Left lung (tissue), 14 donors: ENCODE measurements at places on chromosomes 4 and X.

DNA sequence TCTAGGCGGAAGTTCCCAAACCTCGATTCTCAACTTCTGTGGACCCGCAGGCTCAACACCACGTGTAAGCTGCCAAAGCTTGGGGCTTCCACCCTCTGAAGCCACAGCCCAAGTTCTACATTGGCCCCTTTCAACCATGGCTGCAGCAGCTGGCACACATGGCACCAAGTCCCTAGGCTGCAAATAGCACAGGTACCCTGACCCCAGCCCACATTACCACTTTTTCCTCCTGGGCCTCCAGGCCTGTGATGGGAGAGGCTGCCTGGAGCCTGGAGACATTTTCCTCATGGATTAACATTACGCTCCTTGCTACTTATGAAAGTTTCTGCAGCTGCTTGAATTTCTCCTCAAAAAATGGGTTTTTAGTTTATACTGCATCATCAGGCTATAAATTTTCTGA lies 479.5 kb downstream of the PCDH7 start:
- no peak for DNase-seq

DNA sequence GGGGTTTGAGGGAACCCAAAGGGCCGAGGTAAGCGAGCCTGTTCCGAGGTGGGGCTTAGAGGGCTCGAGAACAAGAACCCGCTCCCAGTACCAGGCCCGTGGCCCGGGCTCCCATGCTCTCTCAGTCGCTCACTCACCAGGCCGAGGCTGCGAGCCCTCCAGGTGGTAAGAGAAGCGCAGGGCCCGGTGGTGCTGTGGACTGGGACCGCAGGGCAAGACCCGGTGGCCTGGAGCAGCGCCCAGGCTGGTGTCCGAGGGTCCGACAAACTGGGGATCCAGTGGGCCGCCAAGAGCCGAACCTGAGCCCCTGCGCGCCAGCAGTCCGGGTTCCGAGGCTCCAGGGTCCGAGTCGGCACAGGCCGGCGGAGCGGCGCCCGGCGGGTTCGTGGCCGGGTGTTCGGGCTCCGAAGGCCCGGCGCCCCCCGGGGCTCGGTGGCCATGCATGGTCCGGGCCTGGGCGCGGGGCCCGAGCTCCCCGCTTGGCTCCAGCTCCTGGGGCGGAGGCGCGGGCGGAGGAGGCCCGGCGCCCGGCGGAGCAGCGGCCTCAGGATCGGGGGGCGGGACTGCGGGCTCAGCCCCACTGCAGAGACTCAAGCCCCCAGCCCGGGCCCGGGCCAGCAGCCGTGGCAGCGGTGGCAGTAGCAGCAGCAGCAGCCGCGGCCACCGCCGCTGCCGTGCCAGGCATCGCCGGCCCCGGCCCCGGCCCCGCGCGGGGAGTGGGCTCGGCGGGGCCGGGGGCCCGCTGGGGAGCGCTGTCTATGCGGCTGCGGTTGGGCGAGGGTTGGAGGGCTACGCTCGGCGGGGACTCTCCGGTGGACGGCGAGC lies 833 bp downstream of the FGD1 start:
- no peak for DNase-seq

GRCh38 chrX:20140420-20140819 lies 1.2 kb downstream of the EIF1AX start:
- DNase-seq = no peak

DNA sequence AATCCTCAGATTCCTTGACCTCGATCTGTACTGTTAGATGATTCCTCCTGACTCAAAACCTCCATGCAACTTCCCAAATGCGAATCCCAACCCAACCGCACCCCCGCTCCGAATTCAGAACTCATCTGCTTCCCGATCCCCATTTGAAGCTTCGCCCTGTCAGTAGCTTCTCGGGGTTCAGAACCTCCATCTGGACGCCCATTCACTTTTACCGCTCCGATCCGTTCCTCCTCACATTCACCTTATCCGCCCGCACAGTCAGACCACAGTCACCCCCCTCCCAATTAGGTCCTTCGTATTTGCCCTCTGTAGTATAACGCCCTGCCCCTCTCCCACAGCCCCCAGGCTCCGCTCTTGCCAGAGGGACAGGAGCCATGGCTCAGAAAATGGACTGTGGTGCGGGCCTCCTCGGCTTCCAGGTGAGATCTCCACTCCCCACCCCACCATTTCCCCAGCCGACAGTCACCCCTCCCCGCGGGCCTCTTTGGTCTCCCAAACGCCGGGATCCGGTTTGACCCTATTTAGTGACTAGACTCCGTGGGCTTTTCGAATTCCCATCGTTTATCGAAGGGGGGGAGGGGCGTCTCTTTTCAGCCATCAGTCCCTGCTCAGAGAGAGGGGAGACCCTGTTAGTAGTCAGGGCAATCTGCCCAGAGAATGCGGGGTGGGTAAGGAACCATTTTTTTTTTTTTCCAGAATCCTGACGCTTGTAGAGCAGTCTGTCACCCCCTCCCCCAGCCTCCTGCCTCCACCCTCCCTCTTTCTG lies 691 bp downstream of the MAGED1 start:
- DNase-seq = peak; percentile 75

DNA sequence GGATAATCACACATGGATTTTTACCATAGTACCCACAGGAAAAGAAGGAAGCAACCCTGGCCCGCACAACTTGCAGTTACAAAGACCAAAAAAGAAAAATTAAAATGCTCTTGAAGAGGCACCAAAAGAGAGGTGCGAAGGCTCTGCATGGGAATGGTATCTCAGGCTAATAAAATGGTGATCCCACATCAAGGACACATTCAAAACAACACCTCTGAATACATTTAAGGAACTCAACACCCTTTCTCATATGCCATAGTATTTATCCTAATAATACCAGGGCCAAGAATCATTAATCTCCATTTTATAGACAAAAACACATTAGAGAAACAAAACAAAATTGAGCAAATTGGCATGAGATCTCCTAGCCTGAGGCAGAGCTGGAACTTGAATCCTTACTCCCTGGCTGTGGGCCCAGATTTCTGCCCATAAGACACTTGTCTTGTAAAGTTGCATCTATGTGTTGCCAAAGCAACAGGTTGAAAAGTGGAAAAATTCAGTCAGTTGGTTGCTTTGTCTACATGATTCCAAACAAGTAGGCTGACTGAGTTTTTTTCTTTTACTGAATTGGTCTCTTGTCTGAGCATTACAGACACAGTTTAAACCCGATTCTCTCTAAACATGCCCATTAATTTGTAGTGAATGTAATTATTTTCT lies 33.5 kb downstream of the GUCY2F start:
- peak; percentile 1 for DNase-seq

DNA sequence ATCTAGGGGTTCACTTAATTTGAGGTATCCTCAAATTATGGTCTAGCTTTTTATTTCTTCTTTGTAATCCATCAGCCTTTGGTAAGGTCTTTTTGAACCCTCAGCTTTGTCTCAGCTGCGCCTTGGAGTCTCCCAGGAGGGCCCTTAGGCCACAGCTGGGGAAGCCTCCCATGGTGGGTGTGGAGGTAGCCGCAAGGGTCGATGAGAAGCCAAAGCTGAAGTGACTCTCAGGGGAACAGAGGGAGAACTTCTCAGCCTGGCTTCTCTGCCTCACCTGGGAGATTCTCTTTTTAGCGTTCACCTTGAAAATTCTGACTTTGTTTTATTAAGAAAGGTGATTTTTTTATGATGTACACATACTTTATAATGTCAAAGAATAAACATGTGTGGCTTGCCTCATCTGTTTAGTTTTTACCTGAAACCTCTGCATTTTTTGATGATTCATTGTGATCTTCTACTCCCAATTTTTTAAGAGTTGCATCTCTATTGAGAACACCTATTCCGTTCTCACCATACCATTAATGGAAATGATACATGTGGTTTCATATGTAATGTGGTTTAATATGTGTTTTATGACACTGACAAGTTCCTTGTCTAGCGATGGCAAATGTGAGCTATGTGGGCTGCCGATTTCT lies 25.6 kb upstream of the SLC25A4 start:
- no peak for DNase-seq

DNA sequence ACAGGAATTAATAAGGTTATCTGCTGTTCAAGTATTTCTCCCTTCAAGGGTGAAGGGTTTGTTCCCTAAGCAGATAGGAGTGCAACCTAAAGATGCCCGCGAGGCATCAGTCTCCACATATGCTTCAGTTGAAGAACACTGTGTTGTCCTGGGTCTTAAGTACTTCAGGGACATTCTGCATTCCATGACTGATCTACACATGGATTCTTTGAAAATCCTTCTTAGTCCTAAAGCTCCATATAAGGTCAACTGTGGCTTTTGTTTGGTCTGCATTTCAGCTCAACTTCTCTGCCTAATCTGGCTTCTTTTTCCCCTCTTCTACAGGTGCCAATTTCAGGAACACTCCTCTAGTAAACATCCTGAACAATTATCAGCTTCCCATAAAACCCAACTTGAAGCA lies 21.8 kb upstream of the CTSO start:
- no peak for DNase-seq

DNA sequence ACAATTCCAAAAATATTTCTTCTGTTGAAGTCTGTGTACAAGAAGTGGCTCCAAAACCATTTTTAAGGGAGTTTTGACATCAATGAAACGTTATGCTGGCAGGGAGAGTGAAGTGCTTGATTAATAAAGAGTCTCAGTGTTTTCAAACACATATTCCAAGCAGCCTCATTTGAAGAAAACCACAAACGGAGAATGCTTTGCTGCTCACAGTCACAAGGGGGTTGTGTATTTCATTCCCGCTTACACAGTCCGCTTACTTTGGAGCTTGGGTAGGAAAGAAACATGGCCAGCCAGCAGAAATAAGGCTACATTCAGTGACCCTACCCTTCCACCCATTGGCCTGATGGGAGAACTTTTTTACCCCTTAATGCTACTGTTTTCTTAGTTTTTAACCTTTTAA lies 586.2 kb downstream of the RAB28 start:
- no peak for DNase-seq

DNA sequence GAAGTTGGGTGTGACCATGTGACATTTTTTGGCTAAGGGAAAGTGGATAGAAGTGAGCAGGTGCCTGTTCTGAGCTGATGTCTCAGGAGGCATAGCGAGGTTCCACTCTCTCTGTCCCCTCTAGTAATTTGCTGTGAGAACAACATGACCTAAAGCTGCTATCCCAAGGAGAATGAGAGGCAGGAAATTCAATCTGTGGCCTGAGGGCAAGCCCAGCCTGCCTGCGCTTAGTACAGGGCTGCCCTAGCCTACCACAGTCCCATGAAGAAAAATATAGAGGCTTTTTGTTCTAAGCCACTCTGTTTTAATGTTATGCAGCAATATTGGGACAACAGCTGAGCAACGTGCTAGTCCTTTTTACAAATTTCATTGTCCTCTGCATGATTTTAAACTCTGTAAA lies 193.1 kb downstream of the LDB2 start:
- DNase-seq = no peak

DNA sequence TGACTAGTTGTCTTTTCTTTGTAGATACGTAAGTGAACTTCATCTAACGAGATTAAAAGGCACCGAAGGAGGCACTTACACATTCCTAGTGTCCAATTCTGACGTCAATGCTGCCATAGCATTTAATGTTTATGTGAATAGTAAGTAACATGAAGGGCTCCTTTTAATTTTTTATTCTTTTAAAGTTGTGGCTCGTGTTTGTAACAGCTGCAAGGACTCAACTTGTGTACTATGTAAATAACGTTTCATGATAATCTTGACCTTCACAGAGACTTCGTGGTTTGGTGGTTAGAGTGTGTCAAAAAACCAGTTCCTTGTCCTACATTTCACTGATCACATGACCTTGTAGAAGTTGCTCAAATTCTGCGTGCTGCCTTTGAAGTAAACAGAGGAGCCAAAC lies 51.6 kb downstream of the KIT start:
- DNase-seq = peak; percentile 51

- DNase-seq = no peak
These were observed 95.2 kb downstream of the ATG4A start for GRCh38 chrX:108186811-108187210.

- DNase-seq = no peak
These were observed 256.2 kb downstream of the FSTL5 start for GRCh38 chr4:161907590-161907955.

- DNase-seq = peak; percentile 83
These were observed at the start of gene PLS3 for GRCh38 chrX:115560978-115561604. Gene PLS3, plus strand, starts transcription at chrX:115561174. Its CDS starts 49,077 bp downstream, at chrX:115610251.

GRCh38 chr4:134636338-134637051 lies 434.9 kb upstream of the PABPC4L start:
- no peak for DNase-seq

DNA sequence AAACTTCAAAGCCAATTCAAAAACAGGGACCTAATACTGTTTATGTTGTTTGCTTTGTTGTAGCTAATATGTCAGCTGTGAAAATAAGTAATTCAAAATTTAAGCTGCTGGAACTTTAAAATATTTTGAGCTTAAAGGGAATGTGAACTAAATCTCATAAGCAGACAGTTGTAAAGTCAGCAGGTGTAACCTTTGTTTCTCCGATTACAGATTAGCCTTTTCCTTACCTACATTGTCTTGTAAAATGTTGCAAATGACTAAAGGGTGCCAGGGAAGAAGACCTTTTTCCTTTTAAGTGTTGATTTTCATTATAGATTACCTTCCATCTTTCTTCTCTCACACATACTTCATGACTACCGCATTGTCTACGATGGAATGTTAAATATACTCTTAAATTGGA lies 405.1 kb downstream of the KCNIP4 start:
- DNase-seq = no peak

DNA sequence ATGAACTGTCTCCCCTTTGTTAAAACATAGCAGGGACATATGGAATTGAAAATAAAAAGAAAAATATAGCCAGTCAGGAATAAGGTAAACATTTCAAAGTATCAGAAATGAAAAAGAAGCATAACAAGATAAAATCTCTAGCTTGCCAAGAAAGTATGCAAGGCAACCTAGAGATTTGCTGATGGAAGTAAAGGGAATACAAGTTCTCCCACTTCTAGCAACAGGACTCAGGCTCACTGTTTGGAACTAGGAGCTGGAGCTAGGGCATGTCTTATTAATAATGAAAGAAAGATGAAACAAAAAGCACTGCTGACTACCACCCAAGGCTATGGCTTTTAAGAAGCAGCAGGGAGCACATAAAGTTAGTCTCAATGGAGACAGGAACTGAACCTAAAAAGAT lies 18.2 kb downstream of the ANKRD50 start:
- DNase-seq = no peak

DNA sequence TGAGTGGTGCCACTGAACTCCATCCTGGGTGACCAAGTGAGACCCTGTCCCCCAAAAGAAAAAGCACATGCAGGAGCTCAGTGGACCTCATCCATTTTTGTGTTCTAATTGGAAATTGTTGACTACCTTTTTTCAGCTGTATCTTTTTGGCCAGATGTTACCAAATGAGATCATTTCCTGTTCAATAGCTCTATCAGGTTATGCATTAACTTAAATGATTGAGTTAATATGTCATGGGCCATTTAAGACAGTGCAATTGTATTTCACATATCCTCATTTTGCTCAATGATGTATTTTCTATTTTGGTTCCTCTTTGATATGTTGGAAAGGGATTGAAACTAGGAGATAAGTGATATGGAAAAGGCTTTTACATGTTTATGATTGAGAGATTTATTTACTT lies 26.2 kb upstream of the RHOH start:
- DNase-seq = no peak

GRCh38 chrX:24969812-24970211 lies 46.0 kb downstream of the ARX start:
- no peak for DNase-seq
